ENCODE measurements at places on chromosomes 5 and 9.

DNA sequence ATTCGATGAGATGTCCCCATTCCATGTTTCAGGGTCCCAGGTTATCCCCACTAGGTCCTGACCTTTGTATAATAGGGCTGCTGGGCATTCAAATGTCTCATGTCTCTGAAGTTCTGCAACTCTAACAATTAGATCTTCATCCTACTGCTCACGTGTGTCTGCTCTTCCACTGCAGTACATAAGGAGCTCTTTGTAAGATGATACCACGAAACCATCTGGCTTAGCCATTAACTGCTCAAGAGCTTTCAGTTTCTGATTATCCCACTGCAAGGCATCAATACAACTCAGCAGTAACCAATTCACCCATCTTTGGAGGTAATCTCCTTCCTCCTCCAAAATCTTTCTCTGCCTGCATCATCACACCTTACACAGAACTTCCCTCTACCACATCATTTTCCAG is 49.9 kb upstream of the PPP2CA start:
- DNase-seq, result no peak

GRCh38 chr9:2344436-2344835 is 277.2 kb upstream of the VLDLR start:
- no peak for DNase-seq

DNA sequence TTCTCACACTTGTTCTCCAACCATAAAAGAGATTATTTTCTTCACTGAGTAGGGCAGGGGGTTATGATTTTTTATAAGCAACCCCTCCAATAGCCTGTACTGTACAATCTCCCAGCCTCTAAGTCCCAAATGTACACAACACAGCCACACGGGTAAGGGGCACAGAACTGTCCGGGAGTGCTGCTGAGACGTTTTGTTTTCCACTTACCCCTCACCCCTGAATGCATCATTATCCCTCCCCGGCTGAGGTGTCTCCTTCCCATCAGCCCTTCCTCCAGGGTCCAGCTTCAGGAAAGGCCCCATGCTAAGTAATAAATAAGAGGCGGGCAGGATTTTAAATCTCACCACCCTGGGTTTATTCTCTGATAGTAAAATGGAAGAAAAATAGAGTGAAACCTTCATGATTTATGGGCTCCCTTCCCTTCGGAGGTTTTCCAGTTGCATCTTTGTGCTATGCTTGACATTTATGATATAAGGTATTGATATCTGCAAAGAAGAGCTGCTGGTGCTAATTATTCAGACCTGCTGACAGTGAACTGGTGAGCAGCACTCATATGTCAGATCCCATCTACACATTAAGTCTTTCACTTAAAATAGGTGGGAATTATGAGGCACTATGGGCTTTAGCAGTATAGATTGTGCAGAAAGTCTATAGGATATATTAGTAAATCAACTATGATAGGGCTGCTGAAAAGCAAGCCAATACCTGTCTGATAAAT is 67.2 kb upstream of the MEGF10 start:
- DNase-seq, result no peak

- DNase-seq, result peak; percentile 78
These were observed 1.6 kb upstream of the SEMA6A start for GRCh38 chr5:116576053-116576713.

DNA sequence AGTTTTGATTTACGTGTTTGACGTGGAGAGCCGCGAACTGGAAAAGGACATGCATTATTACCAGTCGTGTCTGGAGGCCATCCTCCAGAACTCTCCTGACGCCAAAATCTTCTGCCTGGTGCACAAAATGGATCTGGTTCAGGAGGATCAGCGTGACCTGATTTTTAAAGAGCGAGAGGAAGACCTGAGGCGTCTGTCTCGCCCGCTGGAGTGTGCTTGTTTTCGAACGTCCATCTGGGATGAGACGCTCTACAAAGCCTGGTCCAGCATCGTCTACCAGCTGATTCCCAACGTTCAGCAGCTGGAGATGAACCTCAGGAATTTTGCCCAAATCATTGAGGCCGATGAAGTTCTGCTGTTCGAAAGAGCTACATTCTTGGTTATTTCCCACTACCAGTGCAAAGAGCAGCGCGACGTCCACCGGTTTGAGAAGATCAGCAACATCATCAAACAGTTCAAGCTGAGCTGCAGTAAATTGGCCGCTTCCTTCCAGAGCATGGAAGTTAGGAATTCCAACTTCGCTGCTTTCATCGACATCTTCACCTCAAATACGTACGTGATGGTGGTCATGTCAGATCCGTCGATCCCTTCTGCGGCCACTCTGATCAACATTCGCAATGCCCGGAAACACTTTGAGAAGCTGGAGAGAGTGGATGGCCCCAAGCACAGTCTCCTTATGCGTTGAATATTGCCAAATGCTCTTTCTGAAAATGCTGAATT is 850 bp downstream of the RRAGA start:
- DNase-seq, result no peak

- DNase-seq, result no peak
These were observed 42.6 kb downstream of the NEK6 start for GRCh38 chr9:124300312-124300711.

GRCh38 chr9:134066526-134066912 is 1.3 kb downstream of the BRD3 start:
- DNase-seq, result no peak

GRCh38 chr9:84966876-84967830 is 297.6 kb downstream of the NTRK2 start:
- DNase-seq, result no peak

- DNase-seq, result no peak
These were observed 298.6 kb upstream of the MEF2C start for GRCh38 chr5:89181546-89181945.

DNA sequence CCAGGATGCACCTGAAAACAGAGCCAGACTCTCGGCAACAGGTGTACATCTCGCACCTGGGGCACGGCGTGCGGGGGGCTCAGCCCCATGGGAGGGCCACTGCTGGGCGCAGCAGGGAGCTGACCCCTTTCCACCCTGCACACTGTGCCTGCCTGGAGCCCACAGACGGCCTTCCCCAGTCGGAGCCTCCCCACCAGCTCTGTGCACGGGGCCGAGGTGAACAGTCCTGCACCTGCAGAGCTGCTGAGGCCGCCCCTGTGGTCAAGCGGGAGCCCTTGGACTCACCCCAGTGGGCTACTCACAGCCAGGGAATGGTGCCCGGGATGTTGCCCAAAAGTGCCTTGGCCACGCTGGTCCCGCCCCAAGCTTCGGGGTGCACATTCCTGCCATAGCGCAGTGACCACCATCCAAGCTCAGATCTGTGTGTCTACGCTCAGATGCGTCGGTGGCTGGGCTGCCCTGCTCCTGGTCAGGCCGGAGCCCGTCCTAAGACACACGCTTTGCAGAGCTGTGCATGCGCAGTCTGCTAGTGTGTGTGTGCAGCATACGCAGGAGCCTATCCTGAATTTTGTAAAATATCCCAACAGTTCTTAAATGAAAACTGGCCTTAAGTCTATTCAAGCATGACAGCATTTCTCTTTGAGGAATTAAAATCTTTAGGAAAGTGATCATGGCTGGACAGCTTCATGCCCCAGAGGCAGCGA is 8.4 kb upstream of the EXOC3 start:
- DNase-seq, result no peak

GRCh38 chr5:51652980-51653379 is 269.7 kb downstream of the ISL1 start:
- DNase-seq, result no peak

- DNase-seq, result no peak
These were observed 52.0 kb downstream of the SLC22A5 start for GRCh38 chr5:132421462-132421861.

DNA sequence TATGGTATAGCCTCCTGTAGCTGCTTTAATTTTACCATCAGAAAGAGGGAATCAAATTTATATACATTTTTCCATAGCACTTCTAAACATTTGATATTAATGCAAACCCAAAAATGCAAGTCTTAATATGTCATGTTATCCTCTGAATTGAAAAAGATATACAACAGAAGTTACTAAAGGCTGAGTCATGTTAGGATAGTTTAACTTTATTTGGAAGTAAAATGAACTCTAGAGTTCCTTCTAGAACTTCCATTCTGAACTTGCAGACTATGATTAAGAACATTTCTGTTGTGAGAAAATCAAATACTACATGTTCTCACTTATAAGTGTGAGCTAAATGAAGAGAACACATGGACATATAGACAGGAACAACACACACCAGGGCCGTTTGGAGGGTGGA is 317.3 kb upstream of the PRR16 start:
- no peak for DNase-seq

GRCh38 chr9:75147638-75148037 is 59.3 kb downstream of the OSTF1 start:
- DNase-seq, result no peak

- no peak for DNase-seq
These were observed 79.3 kb downstream of the RMI1 start for GRCh38 chr9:84059936-84060335.

GRCh38 chr9:7097785-7098752 is 340.3 kb downstream of the KDM4C start:
- no peak for DNase-seq

DNA sequence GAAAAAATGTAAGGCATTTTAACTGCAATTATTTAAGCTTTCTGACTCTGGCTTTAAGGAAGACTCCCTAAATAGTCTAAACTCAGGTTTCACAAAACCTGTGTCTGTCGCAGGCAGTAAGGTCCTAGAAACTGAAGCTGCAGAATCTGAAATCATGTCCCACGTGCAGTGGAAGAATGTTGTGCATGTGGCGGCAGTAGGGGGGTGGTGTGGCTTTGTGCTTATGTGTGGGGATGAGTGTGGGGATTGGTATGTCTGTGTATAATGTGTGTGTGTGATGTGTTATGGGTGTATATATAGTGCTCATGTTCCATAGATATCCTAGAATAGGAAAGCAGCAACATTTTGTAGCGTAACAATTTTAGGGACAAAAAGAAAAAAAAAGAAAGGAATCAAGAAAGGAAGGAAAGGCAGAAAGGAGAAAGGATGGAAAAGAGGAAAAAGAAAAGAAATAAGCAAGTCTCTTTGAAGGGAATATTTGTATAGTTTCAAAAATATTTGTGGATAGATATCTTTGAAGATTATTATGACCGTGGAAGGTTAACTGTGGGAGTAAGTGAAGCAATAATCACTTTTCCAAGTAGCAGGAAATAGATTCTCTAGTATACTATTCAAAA is 6.6 kb downstream of the ANKDD1B start:
- DNase-seq, result no peak

- peak; percentile 39 for DNase-seq
These were observed 98.8 kb downstream of the LHX2 start for GRCh38 chr9:124110307-124110915.

DNA sequence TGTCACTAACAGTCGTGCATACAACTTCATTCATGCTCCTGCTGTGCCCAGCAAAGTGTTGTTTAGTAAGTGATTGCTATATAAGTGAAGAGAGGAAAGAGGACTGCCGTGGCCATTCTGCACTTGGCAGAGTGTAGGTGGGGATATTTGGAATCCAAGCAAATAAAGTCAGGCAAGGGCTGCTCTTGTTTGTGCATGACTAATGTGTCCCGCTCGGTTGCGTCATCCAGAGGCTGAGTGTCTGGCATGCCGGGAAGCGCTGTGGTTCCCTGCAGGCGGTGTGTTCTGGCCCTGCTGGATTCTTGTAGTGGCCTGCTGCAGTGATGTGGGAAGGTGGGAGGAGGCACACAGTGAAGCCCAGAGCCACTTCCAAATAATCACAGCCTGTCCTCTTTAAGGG is 136.9 kb upstream of the ANKH start:
- DNase-seq, result no peak

DNA sequence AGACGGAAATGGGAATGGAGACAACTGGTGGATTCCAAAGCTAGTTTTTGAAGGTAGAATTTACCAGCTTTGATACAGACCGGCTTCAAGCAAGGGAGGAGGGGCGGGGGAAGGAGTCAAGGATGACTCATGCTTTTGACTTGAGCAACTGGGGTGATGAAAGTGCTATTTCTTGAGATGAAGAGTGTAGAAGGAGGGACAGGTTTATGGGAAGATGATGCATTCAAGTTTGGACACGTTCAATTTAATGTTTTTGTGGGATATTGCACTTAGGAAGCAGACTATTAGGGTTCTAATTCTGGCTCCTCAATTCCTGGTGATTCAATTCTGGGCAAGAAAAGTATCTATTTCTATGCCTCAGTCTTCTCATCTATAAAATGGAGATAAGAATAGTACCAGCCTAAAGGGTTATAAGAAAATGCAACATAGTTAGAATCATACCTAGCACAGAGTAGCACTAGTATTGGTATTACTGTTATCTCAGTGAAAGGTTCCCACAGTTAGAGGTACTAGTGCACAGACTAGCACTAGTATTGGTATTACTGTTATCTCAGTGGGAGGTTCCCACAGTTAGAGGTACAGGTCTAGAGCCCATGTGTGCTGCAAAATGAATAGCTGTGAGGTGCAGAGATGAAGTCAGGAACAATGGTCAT is 4.6 kb downstream of the NIPAL4 start:
- DNase-seq, result no peak

- no peak for DNase-seq
These were observed 102.6 kb upstream of the ALDH1B1 start for GRCh38 chr9:38289866-38290245.

- DNase-seq, result no peak
These were observed 19.1 kb downstream of the TRIM14 start for GRCh38 chr9:98099898-98100297.

- DNase-seq, result no peak
These were observed 142.1 kb upstream of the ADAMTSL1 start for GRCh38 chr9:18331808-18332209.

DNA sequence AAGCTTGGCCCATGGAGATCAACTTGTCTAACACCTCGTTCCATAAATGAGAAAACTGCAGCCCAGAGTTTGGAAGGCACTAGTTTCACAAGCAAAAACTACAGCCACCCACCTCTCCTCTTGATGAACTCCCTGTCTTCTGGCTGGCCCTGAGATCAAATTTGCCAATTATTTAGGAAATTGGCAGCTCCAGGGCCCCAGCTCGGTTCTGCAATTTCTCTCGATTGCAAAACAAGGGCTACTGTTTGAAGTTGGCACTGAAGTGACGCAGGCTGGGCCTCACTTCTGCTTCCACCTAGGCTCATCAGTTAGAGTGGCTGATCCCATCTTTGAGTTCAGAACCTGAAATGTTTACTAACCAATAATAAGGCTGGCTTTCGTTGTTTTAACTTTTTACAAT is 3.7 kb upstream of the GPX3 start:
- DNase-seq, result no peak

- no peak for DNase-seq
These were observed 17.9 kb upstream of the ASS1 start for GRCh38 chr9:130426883-130427282.

GRCh38 chr5:118211606-118212005 is 776.7 kb downstream of the DTWD2 start:
- DNase-seq, result no peak

GRCh38 chr9:133821601-133822429 is 83.7 kb upstream of the SARDH start:
- DNase-seq, result no peak

DNA sequence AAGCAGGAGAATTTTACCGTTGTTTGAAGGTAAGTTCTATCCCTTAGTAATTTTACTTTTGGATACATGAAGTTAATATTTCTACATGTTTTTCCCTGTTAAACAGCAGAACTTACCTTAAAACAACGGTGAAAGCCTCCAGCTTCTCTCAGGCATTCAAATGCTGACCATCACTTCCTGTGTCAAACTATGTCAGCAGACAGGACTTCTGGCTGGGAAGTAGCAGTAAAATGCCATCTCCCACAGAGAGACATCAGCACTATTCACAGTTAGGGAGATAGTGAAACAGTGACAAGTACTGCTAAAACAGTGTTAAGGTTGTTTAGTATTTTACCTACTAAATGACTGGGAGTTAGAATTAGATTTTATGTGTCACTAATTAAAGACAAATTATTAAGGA is 34.2 kb upstream of the GOLGA1 start:
- no peak for DNase-seq
